ENCODE measurements at places on chromosomes 2 and 18.

- DNase-seq: no peak
These were observed 248.2 kb upstream of the CDH20 start for GRCh38 chr18:61085036-61085435.

DNA sequence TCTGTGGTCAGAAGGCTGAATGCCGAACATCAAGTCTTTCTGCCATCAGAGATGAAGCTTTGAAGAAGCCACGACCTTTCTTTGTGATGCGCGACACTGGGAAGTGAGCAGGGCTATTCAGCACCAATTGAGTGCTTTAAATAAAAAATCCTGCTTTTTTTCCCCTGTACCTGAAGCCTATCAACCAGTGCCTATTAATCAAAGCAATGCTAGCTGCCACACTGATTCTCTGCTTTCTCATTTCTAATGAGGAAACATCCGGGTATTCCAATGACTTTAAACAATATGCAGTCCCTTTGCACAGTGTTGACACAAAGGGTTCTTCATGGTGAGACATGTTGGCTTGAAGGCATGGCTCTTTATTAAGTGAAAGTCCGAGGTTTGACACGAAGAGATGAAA, 88.0 kb downstream of the GALR1 start:
- no peak for DNase-seq

- DNase-seq: no peak
These were observed 403 bp downstream of the PNO1 start for GRCh38 chr2:68158134-68158447.

GRCh38 chr2:100791294-100791935, 28.5 kb upstream of the NPAS2 start:
- DNase-seq: no peak

DNA sequence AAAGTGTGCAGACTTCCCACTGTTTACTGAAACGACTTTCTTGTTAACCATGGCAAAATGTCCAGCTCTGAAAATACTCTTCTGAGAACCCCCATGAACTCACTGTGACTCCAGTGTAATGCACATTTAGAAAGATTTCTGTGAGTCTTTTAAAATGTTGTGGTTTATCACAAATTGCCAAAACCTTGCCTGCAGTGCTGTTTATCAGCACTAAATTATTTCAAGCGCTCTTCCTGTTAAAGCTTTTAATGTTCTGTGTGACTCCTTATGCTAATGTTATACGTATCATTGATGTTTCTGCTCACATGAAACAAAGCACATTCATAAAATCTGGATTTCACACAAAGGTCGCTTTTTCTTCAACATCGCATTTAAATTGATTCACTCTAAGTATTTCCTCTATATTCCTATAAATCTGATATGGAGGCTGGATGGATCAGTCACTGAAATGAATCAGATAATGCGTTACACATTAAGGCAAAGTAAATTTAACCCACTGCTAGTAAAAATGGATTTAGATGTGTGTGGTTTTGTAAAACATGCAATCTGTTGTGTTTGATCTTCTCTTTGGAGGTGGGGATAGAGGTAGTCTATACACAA, 521.2 kb downstream of the NYAP2 start:
- DNase-seq: no peak
